ENCODE measurements at places on chromosomes 1 and 21.

- no peak for DNase-seq
Observed at GRCh38 chr1:153646672-153647345, 11.7 kb upstream of the SNAPIN start.

DNA sequence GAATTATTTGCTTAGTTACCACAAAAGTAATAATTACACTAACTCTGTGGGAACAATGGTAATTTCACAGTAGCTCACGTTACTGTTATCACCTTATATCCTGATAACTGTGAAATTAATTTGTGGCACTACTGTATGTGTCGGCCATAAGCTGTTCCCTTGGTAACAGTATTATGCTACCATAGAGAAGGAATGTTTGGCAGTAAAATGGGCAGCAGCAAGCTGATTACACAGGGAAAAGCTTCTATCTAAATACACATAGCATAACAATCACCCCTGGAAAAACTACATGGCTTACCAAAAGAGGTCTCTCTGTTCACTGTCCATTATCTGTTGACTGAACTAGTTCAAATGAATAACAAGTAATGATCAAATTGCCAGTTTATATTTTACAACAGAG lies 124.1 kb downstream of the DPYD start:
- DNase-seq: no peak

- no peak for DNase-seq
Observed at GRCh38 chr1:21647431-21648351, 21.5 kb downstream of the RAP1GAP start.

DNA sequence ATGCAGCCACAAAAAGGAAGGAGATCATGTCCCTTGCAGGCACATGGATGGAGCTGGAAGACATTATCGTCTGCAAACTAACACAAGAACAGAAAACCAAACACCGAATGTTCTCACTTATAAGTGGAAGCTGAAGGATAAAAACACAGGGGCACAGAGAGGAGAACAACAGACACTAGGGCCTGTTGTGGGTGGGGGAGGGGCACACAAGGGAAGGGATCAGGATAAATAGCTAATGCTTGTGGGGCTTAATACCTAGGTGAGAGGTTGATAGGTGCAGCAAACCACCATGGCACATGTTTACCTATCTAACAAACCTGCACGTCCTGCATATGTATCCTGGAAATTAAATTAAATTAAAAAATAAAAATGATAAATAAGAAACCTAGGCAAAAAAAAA lies 969.9 kb downstream of the TTLL7 start:
- DNase-seq: no peak

- no peak for DNase-seq
Observed at GRCh38 chr1:38832370-38832734, 27.2 kb downstream of the RRAGC start.

- DNase-seq: no peak
Observed at GRCh38 chr1:220767312-220768125, 19.2 kb upstream of the MTARC1 start.

DNA sequence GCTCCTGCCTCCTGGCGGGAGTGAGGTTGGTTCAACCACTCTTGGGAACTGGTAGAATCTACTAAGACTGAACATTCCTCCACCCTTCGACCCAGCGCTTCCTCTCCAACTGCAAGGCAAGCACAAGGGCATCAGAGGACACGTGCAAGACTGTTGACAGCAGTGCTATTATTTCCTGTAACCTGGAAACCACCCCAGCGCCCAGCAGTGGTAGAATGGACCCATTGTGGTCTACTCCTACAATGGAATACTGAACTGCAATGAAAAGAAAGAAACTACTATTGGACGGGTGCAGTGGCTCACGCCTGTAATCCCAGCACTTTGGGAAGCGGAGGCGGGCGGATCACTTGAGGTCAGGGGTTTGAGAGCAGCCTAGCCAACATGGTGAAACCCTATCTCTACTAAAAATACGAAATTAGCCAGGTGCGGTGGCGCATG lies 33.0 kb upstream of the TARDBP start:
- DNase-seq: no peak

- DNase-seq: no peak
Observed at GRCh38 chr1:23084880-23085279, 65.6 kb downstream of the KDM1A start.

- DNase-seq: no peak
Observed at GRCh38 chr1:99250728-99251127, 13.6 kb upstream of the PLPPR4 start.

- no peak for DNase-seq
Observed at GRCh38 chr21:32523988-32524719, 61.2 kb downstream of the TCP10L start.

DNA sequence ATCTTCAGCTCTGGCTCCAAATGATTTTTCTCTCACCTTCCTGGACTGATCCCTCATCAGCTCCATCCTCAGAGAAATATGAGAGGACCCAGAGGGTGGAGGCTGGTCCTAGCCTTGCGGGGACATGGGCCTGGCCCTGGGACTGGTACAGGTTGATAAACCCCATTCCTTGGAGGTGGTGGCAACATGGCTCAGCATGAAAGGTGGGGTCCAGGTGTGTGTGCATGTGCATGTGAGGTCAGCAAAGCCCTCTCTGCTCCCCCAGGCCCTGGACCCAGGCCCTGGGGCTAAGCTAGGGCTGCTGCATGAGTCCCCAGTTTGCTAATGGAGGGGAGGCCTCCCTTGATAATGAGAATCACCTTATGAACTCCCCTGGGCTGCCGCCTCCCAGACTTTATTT lies 363.1 kb downstream of the MATN1 start:
- no peak for DNase-seq

DNA sequence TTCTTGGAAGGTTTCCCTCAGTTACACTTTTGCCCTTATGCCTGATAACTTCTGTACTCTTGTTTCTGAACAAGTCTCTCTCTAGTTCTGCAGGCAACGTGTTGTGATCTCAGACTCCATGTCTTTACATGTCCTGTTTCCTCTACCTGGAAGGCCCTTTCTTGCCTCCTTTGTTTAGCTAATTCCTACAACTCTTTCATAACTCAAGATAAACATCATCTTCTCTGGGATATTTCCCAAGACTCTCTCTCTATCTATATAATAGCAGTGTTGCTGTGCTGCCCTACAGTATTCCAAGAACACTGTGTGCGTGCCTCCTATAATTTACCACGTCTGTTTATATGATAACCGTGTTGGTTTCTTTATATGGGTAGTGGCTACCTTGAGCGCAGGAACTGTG lies 47.8 kb downstream of the CHRM3 start:
- DNase-seq: no peak

- DNase-seq: no peak
Observed at GRCh38 chr1:242120432-242120831, 121.5 kb upstream of the MAP1LC3C start.

- no peak for DNase-seq
Observed at GRCh38 chr1:26079960-26080814, 12.8 kb upstream of the TRIM63 start.

DNA sequence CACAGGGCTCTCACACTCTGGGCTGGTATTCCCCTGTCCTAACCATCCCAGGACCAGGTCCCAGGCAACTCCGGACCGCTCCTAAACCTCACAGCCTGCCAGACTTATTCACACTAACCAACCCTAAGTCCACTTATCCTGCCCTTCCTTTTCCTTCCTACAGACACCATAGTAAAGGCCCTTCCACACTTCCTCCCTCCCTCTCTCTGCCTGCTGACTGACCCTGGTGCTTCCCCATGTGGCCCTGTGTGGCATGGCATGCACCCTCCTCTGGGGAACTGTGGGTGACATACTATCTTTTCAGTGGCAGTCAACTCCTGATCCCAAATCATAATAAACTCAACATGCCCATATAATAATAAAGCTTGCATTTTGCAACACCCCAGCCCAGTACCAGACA lies 155.1 kb upstream of the DNAH14 start:
- DNase-seq: no peak

- DNase-seq: no peak
Observed at GRCh38 chr1:30191154-30191702, 532.2 kb downstream of the MATN1 start.

DNA sequence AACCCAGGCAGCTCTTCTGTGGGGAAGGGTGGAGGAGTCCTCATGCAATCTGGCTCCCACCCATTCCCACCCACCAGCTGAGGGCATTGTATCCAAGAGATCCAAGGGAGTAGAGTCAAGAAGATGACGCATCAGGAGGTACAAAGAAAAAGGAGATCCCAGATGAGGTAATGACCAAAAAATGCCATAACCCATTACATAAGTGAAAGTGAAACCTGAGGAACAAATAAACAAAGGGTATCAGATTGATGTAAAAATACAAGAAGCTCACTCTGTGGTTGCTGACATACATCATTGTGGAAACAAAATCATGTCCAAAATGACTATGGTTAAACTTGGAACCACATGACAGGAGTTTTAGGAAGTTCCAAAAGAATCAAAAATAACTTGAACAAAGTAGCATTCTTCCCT lies 42.5 kb downstream of the CCN1 start:
- DNase-seq: no peak

DNA sequence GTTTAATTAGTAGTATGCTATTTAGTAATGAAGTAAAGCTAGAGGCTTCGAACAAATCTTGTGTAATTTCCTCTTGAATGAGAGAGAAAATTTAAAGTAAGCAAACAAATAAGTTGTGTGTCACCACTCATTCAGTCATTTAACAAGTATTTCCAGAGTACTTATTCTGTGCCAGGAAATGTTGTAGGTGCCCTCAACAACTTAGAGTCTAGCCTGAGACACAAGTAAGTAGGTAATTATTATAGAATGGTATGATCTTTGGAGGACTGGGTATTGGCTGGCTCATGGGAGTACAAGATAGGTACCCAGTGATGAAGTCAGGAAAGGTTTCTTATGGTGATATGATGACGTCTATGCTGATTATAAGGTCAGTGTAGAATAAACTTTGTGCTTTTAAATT lies 17.4 kb upstream of the METTL18 start:
- no peak for DNase-seq

DNA sequence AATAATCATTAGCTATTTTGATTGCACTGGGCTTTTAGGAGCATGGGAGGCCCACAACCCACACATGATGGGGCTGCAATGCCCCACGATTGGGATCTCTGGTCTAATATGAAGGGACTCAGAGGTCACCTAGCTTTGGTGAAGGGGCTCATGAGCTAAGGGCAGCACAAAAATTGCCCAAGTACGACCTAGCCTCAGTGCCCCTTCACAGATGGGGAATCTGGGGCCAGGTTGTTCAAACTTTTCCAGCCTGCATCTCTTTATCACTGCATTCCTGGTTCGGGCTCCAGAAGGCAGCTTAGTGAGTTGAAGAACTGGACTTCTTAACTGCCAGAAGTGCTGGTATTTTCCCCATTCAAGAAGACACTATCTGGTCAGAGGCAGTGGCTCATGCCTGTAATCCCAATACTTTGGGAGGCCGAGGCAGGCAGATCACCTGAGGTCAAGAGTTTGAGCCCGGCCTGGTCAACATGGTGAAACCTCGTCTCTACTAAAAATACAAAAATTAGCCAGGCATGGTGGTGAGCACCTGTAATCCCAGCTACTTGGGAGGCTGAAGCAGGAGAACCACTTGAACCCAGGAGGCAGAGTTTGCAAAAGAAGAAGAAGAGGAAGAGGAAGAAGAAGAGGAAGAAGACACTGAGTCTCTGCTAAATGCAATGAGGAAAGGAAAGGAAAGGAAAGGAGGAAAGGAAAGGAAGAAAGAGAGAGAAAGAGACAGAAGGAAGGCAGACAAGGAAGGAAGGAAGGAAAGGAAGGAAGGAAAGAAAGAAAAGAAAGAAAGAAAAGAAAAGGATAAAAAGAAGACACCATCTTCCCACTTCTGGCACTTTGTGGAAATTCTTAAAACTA lies 258.5 kb upstream of the IRF2BP2 start:
- no peak for DNase-seq

GRCh38 chr21:16942703-16943102 lies 570.1 kb upstream of the CXADR start:
- DNase-seq: no peak

DNA sequence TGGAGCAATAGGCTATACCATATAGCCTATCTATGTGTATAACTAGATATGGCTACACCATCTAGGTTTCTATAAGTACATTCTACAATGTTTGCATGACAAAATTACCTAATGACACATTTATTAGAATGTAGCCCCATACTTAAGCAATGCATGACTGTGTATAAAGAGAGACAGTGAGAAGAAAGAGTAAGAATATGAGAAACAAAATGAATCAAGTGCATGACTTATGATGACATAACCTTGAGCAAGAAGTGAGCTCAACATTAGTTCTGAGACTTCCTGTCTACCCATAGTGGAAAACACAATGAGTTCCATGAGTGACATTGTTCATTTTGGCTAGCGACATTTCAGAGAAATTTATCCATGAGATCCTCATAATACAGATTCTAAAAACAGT lies 10.1 kb downstream of the SLC44A5 start:
- no peak for DNase-seq

DNA sequence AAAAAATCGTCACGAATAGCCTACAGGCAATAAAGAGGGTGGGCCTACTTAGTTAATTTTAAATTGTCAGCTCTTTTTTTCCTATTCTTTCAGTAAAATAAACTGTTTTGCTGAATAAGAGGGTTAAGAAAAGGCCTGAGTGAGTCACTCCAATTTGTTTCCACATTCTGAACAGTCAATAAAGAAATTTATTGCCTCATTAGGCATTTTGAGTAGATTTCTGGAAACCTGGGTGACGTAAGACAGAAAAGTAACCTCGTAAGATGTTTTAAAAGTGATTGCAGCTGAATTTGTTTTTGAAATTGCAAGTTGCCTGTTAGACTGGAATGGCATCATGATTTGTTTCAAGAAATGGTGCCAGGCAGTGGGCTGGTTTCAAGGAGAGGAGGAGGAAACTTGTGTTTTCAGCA lies 439.3 kb downstream of the USP25 start:
- DNase-seq: no peak

GRCh38 chr1:75908717-75909152 lies 23.5 kb downstream of the ASB17 start:
- peak; percentile 12 for DNase-seq

- no peak for DNase-seq
Observed at GRCh38 chr1:15329104-15329820, 80.4 kb upstream of the EFHD2 start.

DNA sequence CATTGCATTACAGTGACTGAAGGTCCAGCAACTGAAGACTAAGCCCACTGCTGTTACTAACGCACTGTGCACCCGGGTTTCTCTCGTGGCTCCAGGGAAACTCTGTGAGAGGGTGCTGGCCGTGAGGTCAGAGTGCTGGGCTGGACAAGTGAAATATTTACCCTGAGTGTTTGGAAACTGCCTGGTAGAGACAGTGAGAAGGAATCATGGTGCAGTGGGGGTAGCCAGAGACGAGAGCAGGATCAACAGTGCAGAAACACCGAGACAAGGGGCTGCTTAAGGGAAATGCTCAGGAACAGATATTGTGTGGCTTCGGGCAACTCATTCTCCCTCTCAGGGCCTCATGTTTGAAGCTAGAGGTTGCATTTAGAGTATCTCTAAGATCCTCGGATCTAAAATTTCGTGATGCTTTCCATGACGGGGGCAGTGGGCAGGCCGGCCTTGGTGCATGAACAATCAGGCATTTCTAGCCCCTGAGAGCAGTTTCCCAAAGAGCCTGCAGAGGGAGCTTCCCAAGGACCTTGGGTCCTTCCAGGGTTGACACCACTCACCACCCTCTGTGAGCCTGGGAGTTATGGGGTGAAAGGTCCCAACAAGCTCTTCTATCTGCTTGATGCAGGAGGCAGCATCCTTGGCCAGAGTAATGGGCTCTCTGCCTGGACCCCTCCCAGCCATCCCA lies 9.7 kb downstream of the CD2 start:
- DNase-seq: no peak
